ENCODE measurements at places on chromosomes 4 and X.

DNA sequence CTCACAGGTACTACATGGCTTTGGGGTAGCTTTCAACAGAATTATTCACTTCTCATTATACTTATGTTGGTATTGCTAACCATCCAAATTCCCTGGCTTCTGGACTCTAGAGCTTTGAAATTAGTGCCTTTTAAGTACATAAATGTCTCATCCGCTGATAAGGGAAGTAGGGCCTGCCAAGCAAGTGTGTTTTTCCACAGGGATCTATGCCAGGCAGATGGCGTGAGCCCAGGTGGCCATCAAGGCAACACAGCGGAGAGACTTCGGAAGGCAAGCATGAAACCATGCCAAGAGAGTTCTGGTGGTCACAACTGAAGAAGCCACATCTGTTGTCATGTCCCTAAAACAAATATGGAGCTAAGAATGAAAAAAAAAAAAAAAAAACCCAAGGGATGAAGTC, 503.1 kb upstream of the LCORL start:
- no peak for DNase-seq

DNA sequence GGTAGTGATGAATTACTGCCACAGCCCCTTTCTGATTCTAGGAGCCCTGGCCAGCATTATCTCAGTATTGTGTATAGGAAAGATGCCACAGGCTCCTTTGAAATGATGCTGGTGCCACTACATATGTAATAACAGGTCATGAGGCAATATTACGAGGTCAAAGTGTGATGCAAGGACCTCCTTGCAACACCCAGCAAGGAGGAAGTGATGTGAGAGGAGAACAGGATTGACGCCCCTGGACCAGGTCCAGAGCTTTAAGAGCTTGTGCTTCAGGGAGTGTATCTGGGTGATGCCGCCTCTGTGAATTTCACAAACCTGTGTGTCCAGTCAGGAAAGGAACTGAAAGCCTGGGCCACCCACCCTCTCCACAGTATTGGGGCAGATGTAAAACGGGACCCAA, 261.8 kb downstream of the MID1IP1 start:
- no peak for DNase-seq

DNA sequence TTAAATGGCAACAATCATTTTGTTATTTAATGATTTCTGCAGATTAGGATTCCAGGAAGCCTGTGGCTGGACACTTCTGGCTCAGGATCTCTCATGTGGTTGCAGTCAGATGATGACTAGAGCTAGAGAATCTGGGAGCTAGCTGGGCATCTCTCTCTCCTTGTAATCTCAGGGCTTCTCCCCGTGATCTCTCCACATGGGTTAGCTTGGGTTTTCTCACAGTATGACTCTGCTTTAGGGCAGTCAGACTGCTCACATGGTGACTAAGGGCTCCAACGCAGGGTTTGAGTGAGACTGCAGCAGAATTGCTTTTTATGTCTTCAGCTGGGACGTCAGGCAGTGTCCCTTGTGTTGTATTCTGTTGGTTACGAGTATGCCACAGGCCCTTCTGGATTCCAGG, 361.4 kb downstream of the CBLL2 start:
- DNase-seq, result no peak

DNA sequence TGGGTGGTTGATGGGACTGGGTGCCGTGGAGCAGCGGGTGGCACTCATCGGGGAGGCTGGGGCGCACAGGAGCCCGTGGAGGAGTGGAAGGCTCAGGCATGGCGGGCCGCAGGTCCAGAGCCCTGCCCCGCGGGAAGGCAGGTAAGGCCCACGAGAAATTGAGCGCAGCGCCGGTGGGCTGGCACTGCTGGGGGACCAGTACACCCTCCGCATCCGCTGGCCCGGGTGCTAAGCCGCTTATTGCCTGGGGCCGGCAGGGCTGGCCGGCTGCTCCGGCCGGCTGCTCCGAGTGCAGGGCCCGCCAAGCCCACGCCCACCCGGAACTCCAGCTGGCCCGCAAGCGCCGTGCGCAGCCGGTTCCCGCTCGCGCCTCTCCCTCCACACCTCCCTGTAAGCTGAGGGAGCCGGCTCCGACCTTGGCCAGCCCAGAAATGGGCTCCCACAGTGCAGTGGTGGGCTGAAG, 85.1 kb upstream of the FAT4 start:
- DNase-seq, result no peak

DNA sequence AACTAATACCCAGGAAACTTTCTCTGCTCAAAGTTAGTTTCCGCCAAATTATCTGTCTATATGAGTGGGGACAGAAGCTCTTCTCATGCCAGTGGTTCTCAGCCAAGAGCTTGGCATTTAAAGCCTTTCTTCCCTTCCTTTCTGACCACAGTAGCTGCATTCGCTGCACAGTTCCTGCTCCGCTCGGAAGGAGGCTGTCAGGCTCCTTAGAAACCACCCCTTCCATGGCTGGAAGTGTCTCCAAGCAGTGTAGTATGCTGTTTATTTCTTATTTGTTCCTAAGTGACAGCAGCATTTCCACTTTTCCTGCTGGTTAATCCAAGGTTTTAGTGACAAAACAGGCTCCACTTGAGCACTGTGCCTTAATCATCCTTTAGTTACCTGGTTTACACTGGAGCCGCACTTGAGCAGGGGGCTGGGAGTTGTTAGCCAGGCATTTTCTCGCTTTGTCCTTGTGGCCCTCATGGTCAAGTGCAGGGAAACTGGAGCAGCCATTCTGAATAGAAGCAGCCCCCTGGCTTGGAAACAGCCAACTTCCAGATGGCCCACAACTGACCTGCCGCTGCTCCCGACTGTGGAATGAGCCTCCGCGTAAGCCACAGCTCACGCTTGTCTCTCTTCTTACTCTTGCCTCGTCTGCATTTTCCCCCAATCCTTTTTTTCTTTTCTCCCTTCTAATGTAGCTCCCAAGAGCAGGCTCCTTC, 739.4 kb upstream of the TENM3 start:
- no peak for DNase-seq

DNA sequence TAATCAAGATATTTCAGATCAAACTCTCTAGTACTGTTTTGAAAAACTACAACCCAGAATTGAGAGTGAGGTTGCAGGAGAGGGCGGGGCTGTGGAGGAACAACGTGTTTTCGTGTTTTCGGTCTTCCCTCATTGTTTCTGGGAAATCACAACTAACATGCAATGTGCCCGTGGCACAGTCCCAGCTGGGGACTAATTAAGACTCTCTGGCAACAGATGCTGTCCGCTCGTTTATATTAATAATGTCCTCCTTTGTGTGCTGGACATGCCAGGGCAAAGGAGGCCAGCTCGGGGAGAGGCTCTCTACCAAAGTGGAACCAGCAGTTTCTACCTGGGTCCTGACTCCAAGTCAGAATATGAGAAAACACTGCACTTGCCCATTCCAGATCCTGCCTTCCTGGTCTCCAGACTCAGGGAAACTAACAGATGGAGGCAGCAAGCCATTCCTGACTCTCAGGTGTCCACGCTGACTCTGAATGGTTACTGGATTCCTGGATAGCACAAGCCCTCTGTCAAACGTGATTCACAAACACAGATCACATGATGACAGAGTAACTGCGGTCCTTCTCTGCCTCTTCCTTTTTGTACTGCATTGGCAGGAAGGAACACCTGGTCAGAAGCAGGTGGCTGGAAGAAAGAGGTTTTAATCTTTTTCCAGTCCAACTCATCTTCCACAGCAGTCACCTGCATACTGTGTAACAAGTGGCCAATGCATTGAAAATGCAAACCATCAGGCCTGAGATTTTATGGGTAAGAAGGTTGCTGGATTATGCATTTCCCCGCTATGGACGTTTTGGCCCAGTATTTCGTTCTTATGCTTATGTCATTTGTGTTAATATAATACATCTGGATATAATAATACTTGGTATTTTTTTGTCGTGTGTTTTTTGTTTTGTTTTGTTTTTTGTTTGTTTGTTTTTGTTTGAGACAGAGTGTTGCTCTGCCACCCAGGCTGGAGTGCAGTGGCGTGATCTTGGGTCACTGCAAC, 65.0 kb downstream of the COQ2 start:
- peak; percentile 81 for DNase-seq

- DNase-seq, result no peak
These were observed 98.3 kb downstream of the HMX1 start for GRCh38 chr4:8773124-8773931.

GRCh38 chr4:173270312-173271027, 63.7 kb downstream of the HMGB2 start:
- DNase-seq, result no peak

GRCh38 chrX:154458954-154459778, 1.1 kb downstream of the PLXNA3 start:
- DNase-seq, result no peak

GRCh38 chr4:186104890-186105646, 564 bp downstream of the FAM149A start:
- DNase-seq, result peak; percentile 5

DNA sequence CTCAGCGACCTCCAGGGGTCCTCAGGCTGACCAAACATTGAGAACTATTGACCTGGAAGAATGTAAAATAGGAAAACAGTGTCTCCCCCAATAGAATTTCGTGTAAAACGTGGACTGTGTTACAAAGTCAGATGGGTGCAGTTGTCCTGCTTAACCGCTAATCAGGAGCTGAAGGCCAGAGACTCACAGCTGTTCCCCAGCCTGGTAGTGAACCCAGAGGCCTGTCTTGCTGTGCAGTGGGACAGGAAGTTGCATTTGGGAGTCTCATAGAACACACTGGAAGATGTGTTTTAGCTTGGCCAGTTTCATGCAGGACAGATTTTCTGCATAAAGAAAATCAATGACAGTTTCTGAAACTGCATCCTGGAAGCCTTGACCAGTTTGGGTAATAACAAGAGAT, 151.5 kb downstream of the PTTG2 start:
- DNase-seq, result no peak

DNA sequence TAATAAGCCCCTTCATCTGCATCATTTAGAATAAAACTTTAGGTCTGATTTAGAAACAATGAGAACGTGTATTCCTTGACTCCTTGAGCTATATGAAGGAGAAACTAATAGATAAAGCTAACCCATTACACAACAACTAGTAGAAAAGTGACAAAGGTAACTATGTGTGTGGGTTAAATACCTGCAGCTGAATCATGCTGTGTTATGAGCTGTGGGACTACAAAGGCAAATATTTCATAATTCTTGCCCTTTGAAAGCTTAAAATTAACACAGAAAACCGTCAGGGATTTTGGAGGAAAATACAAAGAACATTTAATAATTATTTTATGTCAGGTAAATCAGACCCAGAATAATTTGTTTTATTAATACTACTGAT, 898 bp upstream of the NDP start:
- DNase-seq, result no peak

- DNase-seq, result no peak
These were observed 48.8 kb upstream of the HHIP start for GRCh38 chr4:144597171-144597570.

- no peak for DNase-seq
These were observed 10.1 kb downstream of the RBPJ start for GRCh38 chr4:26330946-26331345.

DNA sequence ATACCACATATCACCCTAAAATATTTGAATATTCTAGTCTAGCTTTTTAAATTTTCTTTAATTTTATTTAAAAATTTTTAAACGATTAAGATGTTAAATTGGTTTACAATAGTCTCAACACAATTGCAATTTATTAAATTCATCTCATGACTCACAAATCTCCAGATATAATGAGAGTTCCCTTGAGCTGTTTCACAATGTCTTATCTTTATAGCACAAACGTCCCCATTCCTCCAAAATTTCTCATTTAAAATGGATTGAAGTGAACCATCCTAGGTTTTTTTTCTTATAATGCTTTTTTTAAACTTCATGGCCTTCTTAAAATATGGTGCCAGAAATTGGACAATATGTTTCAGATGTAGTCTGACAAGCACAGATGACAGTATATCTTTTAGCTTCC, 204.4 kb downstream of the GABRB1 start:
- DNase-seq, result no peak

GRCh38 chr4:9970399-9971011, 50.8 kb downstream of the SLC2A9 start:
- no peak for DNase-seq

- DNase-seq, result no peak
These were observed 39.9 kb downstream of the CNGA2 start for GRCh38 chrX:151774421-151774820.

DNA sequence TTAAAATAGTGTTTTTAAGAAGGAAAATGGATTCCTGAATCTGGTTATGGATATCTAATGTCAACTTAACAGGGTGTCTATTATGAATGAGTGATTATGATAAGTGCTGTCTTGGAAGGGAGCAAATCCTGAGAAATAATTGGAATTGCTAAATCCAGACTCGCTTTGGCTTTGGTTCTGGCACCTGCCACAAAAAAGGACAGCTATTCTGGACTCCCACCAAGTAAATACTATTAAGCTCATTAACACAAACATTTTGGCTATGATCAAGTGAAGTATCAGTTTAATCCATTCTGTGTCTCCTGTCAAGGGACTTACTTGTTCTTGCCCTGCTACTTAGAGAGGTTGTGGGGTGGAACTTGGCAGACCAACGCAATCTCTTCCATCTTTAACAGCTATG, 403.7 kb downstream of the CENPC start:
- no peak for DNase-seq

- no peak for DNase-seq
These were observed 70.2 kb upstream of the AFAP1 start for GRCh38 chr4:8009710-8010511.

DNA sequence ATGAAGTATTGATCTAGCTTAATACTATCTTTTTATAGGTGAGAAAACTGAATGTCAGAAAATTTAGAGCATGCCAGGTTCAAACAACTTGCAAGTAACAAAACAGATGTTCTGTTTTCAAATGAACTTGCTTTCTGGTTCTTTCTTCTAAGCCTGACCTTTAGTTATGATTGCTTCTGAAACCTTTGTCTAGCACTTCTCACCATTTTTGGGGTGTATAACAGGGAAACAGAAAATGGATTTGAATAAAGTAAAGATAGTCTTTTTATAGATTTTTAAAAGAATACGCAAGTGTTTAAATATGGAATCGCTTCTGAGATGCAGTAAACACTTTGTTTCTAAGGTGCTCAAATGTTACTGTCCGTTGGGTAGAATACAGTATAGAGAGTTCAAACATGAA, 687.2 kb upstream of the CPEB2 start:
- DNase-seq, result no peak

DNA sequence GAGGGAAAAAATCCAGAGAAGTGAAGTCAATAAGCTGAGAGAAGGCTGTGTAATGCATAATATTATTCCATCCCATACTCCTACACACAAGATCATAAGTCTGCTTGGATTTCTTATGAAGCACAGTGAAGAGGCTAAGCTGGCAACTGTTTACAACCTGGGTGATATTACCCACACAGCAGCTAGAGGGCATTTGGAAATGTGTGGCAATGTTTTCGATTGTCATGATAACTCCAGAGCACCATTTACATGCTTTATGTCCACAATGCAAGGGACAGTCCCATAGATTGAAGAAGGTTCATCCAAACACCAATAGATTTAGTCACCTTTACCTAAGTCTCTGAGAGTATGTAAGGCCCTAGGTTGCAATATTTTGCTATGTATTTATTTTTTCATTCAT, 412.2 kb downstream of the PPP3CA start:
- no peak for DNase-seq

DNA sequence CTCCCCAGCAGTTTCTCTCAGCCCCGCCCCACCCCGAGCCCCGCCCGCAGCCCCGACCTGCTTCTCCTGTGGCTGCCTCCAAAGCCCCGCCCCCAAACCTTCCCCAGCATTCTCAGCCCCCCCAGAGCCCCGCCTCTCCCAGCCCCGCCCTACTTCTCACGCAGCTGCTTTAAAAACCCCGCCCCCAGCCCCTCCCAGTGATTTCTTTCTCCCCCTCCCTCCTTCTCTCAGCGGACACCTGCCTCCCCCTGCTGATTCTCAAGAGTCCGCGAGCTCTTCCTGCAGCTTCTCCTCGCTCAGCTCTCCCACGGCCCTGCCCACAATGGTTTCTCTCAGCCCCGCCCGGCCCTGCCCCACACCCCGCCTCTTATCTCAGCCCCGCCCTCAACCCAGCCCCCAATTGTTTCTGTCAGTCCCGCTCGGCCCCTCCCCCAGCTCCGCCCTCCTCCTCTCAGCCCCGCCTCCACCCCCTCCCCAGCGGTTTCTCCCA, 636 bp upstream of the EOLA1 start:
- DNase-seq, result peak; percentile 91
